Foreskin keratinocyte (primary cell): ENCODE measurements at places on chromosomes 12 and 14. TPM values are rescaled to one million over a fixed set of nuclear protein-coding genes. Genes with fewer than 3 reads are reported as not detected.

PRICKLE1 gene
- total RNA-seq = 6.2 and 6.9 TPM in 2 replicates

- no peak for DNase-seq
Observed at GRCh38 chr14:86015511-86015910, 485.6 kb downstream of the FLRT2 start.

DNA sequence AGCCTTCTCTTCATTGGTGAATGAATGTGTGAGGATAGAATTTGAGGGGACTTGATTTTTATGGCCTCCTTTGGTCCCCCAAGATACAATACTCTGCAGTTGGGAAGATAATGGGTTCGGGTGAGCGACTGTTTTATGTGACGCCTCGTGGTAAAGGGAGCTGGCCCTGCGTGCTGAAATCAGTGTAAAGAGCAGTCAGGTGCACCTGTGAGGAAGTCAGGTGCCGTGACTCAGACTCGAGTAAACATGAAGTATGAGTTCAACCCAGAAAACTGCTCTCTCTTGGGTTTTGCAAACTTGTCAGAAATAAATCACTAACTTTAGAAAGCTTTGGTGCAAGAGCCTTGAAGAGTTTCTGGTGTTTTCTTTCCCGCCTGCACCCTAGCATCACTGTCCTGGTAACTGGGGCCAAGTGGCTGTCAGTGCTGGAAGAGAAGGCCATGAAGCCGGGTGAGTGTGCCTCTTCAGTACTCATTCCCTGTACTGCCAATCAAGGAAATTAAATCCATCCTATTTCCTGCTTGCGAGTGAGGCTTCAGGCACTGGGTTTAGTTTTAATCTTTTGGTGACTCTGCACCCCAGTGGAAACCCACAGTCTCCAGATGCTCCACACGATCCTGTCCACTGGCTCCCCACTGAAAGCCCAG, 59.2 kb downstream of the AACS start:
- DNase-seq = no peak

DNA sequence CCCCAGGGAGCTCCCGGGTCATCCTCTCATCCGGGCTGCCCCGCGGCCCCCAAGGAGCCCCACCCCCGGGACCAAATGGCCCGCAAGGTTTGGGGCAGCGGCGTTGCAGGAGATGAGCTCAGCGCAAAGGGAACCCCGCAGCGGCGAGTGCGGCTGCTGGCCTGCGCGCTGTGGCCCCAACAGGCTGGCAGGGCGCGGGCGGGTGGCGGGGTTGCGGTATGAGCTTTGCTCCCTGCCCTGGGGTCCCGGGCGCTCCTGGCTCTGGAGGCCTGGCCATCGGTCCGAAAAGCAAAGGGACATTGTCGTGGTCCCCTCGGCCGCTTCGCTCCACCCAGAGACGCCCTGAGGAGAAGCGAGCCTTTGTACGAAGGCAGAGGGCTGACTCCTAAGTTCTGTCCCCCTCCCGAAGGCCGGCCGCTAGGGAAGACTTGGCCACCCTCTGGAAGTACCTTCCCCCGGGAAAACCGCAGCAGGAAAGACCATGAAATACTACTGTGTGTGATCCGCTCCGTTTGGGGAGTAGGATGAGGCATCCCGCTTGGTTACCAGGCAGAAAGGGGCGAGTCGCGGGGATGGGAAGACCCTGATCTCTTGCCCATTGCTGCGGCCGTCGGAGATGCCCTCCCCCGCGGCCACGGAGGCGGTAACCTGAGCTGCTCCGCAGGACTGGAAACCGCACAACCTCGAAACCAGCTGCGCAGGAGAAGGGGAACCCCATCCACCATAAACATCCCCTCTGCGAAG, 620 bp upstream of the NID2 start:
- no peak for DNase-seq

CLECL1 gene
- total RNA-seq = not detected in 2 replicates

KRT5 gene
- total RNA-seq = 14,096 and 16,153 TPM in 2 replicates

GRCh38 chr12:109487181-109488050, 10.0 kb downstream of the UBE3B start:
- no peak for DNase-seq
